ENCODE measurements at places on chromosomes 5 and 9.

DNA sequence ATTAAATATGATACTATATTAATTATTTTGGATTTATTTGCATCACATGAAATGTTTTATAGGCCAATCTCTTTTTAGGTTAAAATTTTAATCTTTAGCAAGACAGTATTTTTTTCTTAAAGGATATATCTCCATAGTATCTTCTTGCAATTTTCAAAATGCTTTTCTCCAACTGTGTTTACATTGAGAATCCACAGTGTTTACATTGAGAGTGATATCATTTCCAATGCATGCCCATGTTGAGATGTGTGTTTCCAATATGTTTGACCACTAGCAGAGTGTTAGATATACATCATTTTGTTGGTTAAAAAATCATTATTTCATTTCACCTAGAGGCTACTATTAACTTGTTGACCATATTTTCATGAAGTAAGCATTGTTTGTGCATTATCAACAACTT, 17.3 kb downstream of the VCAN start:
- no peak for DNase-seq

GRCh38 chr9:15843931-15844330, 291.1 kb downstream of the CCDC171 start:
- DNase-seq = no peak

- DNase-seq = no peak
These were observed 122.6 kb downstream of the SEMA6A start for GRCh38 chr5:116451905-116452450.

GRCh38 chr5:170917113-170917512, 55.3 kb downstream of the RANBP17 start:
- DNase-seq = no peak

DNA sequence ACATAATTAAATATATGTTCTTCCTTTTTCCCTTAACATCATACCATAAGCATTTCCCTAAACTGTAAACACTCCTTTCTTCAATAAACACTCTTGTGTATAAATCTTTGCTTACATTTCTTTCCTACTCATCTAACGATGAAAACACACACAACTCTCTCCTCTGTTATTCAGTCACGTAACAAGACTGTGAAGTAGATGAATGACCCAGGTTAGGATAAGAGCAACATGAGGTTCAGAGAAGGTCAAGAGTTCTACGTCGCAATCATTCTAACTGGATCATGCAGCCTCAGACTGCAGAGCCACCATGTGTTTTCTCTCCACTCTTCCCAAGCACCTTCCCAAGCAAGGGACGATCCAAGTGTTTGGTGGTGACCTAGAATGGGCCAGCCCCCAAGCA, 70.5 kb upstream of the SPTLC1 start:
- DNase-seq = no peak

DNA sequence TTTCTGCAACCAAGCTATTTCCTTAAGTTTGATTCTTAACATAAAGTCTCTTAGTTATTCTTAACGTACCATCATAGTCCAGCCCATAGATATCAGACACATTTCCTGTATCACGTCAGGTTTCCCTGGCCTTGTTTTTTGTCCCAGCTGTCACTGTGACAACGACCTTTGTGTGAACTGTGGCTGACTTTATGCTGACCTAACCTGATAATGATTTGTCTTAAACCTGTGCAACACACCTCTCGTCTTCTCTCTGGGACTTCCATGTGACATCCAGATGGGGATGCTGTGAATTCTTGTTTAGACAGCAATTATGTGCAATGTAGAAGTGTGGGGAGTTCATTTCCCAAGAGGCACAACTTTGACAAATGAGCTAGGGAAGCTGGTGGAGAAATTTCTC, 662.8 kb downstream of the PTPRD start:
- no peak for DNase-seq

DNA sequence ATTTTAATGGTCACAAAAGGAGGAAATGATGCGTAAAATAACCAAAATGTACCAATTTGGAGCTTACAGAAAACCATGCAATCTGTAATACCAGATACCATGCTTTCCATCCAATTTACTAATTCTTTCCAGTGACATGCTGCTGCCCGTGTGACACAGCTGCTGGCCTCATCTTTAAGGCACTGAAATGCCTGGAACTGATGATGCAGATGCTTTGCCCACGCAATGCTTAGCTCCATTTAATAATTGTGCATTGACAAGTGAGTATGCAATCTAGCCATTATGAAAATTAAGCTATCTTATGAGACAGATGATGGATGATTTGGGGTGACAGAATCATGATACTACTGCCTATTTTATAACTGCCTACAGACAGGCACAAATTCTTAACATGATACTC, 169.2 kb upstream of the CTNND2 start:
- DNase-seq = no peak

DNA sequence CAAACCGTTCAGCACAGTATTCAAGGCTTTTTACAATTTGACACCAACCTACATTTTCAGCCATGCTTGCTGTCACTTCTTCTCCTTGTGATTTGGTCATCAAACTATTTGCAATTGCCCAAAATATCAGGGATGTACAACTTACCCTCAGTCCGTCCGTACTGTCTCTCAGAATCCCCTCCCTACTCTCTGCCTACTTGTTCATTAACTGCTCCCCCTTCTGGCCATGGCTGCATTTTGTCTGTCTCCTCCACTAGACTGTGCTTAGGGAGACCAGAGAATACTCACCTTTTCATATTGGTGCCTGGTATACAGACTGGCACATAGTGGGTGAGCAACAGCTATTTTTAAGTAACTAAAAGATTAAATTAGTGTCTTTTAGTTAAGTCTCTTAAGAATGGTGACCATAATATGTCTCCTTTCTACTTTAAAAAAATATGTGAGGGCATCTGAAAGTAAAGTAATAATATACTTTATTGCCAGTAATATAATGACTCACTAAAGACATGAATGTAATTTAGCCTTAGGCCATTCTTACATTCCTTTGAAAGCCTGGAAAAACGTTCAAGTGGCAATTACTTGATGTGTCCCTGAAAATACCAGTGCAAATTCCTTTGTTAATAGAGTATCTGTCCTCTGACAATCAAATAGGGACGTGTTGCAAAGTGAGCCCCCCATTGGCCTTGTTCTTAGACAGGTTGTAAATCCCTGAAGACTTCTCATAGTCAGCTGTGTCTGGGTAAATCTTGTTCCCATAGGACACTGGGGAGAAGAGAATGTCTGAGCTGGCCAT, 27.8 kb downstream of the PRLR start:
- peak; percentile 23 for DNase-seq

DNA sequence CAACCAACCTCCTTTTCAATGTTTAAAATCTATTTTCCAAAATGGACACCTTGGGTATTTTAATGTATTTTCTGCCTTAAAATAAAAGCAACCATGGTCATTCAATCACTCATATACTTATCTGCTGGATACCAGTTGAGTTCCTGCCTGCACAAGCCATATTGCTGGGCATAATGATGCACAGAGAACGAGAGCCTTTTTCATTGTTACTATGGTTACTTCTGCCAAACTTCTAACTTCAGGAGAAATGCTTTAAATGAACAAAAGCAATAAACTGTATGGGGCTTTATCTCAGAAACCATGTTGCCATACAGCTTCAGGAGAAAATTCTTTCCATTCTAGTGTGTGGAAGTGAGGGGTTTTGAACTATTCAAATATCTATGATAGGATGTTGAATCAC, 269.5 kb downstream of the GABRB2 start:
- no peak for DNase-seq

GRCh38 chr9:129860653-129861446, 25.6 kb downstream of the USP20 start:
- no peak for DNase-seq

DNA sequence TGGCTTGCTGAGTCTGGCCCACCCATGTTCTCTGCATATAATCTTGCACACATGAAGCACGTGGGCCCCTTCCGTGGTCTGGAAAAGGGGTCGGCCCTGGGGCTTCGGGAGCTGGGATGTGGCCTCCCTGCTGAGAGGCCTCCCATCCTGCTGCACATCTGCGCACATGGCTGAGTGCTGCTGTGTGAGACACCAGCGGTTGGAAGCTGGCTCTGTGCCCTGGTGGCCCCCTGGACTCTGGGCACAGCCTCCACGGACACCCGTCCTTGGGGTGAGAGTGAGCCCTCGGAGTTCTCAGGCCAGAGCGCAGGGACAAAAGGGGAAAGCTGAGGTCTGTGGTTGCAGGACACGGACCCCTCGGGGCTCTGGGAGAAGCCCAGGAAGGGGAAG, 115.8 kb downstream of the RXRA start:
- no peak for DNase-seq

- no peak for DNase-seq
These were observed 395.9 kb downstream of the SEMA5A start for GRCh38 chr5:9149988-9150387.

DNA sequence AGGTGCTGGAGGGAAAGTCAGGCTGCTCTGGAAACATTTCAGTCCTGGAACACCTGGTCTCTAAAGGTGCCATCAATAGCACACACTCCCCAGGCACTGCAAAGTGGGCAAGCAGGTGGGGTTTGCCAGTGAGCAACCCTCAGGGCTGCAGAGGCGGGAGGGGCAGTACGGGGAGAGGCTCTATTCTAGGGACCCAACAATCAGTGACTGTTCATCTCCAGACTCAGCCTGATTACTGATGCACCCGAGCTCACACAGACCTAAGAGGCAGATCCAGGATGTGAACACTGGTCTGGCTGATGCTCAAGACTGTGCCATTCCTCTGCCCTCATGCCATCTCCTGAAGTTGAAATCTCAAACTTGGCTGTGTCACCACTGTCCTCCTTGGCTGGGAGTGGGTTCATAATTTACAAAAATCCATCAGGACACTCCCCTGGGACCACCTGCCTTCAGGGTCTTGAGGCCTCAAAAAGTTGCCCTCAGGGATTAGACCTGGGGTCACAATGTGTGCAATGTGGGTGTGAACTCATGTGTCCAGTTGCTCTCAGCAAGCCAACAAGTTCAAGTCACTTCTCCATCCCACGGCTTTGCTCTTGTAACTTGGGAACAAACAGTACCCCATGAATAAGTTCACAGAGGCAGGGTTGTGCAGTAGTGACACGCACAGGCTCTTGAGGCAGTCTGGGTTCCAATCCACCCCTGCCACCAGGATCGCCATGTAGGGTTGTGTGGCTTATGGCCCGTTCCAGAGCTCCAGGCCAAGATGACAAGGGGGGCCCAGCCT, 19.9 kb upstream of the KCNMB1 start:
- no peak for DNase-seq

DNA sequence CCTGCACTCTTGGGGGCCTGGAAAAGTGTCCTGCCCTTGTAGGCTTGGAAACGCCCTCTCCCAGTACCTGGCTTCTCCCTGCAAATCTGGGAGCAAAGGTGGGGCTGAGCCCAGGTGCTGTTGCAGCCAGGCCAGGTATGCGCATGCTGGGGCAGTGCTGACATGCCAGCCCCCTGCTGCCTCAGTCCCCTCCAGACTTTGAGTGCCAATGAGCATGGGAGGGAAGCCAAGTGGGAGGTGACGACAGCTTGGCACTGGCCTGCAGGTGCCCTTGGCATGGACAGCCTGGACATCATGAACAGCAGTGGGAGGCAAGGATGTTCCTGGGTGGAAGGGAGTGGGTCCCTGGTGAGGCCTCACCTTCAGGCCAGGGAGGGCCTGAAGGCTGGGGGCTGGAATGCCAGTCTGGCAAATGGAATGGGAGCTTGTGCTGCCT, 1494.4 kb upstream of the NUDT12 start:
- no peak for DNase-seq

GRCh38 chr5:101561018-101561417, 657.9 kb upstream of the ST8SIA4 start:
- no peak for DNase-seq
